AG09309 (cell line): ENCODE measurements at places on chromosomes 3 and 15.

DNA sequence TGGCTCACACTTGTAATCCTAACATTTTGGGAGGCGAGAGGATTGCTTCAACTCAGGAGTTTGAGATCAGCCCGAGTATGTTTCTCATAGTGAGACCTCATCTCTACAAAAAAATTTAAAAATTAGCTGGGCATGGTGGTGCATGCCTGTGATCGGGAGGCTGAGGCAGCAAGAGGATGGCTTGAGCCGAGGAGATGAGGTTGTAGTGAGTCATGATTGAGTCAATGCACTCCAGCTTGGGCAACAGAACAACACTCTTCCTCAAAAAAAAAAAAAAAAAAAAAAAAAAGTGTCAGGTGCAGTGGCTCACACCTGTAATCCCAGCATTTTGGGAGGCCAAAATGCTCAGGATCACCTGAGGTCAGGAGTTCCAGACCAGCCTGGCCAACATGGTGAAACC is 2.4 kb downstream of the RPL39L start:
- no peak for DNase-seq

DNA sequence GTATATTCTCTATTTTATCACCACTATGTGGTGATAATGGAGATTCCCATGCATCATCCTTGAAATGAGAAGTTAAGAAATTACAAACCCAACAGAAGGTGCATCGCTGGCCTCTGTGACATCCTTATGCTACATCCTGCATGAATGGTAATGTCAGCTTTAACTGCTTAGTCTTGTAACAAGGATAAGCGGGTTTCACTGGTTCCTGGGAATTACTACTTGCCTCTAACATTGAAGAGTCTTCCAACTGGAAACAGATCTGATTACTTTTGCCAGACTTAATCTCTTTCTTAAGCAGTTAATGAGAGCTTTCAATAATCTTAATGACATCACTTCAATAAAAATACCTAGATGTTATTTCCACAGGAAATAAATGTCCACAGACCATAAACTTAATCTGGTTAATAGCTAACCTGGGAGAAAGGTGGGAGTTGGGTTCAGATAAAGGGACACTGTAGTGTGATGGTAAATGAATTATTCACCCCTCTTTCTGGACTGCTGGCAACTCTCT is 44.0 kb downstream of the FMN1 start:
- no peak for DNase-seq

DNA sequence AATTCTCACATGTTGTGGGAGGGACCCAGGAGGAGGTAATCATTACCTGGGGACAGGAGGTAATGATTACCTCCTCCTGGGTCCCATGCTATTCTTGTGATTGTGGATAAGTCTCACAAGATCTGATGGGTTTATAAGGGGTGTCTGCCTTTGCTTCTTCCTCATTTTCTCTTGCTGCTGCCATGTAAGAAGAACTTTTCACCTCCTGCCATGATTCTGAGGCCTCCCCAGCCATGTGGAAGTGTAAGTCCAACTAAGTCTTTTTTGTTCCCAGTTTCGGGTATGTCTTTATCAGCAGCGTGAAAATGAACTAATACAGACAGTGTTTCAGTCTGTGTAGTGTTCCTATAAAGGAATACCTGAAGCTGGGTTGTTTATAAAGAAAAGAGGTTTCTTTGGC is 13.1 kb upstream of the KCTD6 start:
- DNase-seq: no peak

DNA sequence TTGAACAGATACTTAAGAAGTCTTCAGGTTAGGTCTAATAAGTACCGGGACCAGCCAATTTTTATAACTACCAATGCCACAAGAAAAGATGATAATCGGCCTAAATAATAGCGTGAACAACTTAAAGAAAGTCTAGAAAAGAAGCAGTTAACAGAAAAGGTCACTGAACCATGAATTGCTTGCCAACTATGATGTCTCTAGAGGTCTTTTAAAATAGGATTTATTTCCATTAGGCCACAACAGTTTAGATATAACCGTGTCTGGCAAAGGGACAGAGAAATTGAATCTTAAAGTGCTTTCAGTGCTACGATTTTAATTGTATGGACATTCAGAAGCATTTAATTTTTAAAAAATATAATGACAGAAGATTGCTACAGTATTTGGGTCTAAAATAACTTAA is 1070.4 kb downstream of the ROBO1 start:
- no peak for DNase-seq

DNA sequence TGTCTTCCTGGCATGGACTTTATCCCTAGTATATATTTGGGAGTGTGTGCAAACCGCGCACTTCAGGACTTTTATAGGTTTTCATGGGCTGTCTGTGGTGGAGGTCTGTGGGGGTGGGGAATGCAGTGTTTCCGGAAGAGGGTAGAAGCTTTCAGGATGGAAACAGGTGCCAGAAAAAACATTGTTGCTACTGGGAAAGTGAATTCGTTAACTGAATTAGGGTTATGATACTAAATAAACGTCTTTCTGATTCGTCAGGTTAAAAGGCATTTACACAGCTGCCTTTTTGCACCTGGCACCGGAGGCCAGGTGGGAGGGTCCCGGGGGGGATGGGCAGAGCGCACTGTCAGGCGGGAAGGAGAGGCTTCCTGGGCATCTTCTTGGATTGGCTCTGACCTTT is 62.1 kb downstream of the SLCO3A1 start:
- no peak for DNase-seq

GRCh38 chr3:13846716-13847570 is 32.9 kb downstream of the WNT7A start:
- no peak for DNase-seq

GRCh38 chr3:40200692-40201316 is 108.7 kb upstream of the EIF1B start:
- DNase-seq: no peak

DNA sequence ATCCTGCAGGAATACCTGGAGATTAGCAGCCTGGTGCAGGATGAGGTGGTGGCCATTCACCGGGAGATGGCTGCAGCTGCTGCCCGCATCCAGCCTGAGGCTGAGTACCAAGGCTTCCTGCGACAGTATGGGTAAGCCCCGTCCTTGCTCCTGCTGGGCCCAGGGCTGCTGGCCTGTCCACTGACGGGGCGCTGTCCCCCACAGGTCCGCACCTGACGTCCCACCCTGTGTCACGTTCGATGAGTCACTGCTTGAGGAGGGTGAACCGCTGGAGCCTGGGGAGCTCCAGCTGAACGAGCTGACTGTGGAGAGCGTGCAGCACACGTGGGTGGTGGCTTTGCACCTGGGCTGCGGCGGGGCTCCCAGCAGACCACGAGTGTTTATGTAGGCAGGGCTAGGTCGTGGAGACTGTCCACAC is 5.0 kb downstream of the FES start:
- no peak for DNase-seq
